ENCODE measurements at places on chromosomes 2 and 18.

- DNase-seq: no peak
Observed at GRCh38 chr2:41737888-41738287, 309.9 kb upstream of the PKDCC start.

- DNase-seq: no peak
Observed at GRCh38 chr2:27572998-27573429, 9.8 kb upstream of the ZNF512 start.

- no peak for DNase-seq
Observed at GRCh38 chr18:58535340-58536201, 93.3 kb downstream of the ALPK2 start.

DNA sequence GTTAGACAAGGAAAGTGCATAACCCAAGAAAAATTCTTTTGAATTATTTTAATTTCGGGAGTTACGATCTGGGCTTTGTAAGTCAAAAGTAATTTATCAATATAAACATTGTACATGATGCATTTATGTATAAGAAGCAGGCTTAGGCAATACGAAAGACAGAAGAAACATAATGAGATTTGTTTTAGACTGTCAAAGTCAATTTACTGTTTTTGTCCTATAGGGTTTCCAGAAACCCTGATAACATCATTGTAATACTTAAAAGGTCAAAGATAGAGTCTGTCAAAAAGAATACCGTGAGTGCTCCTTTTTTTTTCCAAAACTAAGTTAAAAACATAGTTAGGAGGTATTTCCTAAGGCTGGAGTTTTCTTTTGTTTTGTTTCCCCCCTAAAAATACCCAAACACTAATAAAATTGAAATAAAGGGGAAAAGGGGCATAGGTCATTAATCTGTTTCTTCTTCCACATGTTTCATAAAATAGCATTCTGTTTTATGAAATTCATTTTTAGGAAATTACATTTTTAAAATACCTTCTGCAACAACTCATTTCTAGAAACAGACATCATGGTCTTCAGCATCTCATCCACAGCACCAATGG, 16.1 kb downstream of the C1D start:
- no peak for DNase-seq

DNA sequence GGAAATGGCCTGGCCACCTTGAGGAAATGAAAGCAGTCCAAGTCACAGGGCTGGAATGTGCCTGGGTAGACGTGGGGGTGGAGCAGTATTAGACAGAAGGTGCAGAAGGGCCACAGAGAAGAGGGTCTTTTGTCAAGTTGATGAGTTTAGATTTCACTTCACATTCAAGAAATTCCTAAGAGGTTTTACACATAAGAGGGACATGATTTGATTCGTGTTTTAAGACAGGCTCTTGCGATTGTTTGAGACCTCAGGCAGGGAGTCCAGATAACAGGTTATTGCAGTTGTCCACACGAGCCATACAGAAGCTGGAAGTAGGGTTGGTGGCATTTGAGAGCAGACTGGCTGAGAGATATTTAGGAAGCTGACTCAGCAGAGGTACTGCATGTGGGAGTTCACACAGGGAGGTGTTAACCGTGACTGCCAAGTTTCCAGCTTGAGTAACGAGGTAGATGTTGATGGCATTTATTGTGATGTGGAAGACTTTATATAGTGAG, 64.6 kb downstream of the NEB start:
- DNase-seq: peak; percentile 27

DNA sequence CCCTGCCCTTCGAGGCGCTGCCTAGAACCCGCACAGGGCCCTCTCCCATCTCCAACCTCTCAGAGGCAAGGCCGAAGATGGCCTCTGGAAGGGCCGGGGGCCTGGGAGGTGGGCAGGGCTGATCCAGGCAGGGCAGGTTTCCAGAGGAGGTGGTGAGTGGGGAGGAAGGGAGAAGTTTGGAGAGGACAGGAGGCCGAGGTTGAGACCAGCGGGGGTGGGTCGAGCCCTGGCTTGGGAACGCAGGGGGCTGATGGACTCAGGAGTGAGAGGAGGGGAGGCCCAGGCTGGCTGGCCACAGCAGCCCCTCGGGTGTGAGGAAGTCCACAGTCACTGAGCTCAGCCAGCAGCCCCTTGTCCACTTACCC, 10.5 kb downstream of the CAPN10 start:
- no peak for DNase-seq

DNA sequence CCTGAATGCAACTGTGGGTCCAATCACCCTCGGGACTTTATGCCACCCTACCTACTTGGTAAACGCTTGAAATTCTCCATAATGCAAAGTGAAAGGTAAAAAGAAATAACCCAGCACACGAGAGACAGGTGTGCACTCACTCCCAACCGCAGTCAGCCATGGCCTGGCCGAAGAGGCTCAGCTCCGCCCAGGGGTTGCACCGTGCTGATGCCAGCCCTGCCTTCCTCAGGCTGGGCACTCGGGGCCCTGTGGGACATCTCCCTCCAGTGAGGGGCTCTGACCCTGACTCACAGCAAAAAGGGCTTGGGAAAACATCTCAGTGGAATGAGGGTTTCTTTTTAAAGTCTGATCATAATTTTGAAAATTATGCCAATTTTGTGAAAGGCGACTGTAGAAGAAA, 13.3 kb downstream of the SLC66A2 start:
- DNase-seq: no peak

- DNase-seq: no peak
Observed at GRCh38 chr2:111037128-111037527, 83.6 kb upstream of the BCL2L11 start.

- DNase-seq: no peak
Observed at GRCh38 chr18:3931542-3932112, 481.7 kb downstream of the TGIF1 start.

DNA sequence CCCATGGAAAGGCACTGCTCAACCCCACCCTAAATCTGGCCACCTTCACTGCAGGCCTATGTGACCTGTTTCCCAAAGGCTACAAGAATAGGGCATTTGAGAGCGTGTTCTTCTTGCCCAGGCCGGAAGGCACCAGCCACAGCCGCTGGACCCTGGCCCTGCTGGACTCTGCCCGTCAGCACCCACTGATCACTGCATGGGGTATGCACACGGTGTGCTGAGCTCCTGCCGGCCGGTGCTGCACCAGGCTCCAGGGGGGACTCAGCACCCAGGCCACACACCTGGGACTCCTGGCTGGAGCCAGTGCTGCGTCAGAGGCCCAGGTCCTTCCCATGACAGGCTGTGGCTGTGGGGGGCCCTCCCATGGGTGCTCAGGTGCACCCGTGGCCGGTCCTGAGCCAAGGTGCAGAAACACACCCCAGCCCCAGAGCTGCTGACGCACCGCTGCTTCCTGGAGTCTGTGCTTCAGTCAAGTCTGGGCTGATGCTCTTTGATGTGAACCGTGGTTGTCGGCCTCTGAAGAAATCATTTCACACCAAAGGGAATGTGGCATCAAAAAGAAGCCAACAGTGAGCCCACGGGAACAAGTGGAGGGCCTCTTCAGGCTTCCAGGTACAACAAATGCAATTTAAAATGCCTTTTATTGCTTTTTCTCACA, 6.5 kb downstream of the KCNG2 start:
- DNase-seq: no peak

- DNase-seq: no peak
Observed at GRCh38 chr2:45872211-45872610, 220.7 kb downstream of the PRKCE start.

DNA sequence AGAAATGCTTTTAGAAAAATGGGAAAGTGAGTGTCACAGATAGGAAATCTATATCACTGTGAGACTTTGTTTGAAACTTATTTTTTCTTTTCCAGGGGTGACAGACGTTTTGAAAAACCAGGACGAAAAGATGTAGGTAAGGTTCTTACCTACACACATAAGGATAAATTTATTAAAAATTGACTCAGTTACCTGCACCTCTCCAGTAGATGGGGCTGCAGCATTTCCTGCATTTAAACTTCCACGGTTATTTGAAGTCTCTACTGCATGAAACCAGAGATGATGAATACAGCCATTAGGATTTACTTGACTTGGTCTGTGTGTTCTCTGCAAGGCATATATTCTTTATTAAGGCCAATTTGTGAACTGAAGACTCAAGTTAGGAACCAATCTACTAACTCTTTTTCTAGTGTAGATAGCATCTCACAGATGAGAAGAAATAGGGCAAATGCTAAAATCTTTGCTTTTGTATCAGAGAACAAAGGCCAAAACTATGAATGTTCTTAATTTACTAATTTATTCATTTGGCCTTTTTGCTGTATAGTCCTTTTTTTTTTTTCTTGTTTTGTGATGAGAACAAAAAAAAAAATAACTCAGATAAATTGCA, 15.0 kb downstream of the KCNJ13 start:
- DNase-seq: no peak

- DNase-seq: no peak
Observed at GRCh38 chr18:2706903-2707302, 51.4 kb downstream of the SMCHD1 start.

- no peak for DNase-seq
Observed at GRCh38 chr2:174575124-174575776, 22.4 kb downstream of the WIPF1 start.

GRCh38 chr18:31079973-31080372, 22.2 kb downstream of the DSC2 start:
- no peak for DNase-seq

DNA sequence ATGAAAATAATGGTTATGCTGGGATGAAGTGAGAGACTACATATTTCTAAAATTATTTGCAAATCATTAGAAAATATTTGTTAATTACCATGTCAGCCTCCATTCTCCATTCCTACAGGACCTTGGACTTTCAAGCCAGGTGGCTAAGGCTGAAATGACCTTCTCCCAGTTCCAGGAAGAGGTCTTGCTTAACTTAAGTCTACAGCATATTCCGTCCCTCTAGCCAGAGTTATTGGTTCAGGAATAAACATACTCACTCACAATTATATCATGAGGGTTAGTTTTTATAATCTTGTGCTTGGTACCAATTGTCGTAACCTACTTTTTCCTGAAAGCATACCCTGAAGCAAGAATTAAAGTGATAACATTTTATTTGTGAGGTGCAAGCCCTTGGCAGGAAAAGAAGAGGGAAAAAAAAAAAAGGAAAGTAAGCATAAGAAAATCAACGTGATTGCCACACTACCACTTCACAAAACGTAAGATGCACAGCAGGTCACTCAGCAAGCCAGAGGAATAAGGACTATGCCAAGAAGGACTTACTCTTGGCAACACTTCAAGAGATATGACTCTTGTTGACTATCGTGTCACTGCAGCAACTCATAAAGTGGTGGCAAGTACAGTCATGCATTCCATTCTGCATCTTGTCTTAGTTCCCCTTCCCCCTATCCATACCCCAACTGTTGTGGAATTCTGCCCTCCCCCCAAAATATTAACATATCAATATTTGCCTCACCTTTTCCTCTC, 479.1 kb downstream of the MBD2 start:
- peak; percentile 60 for DNase-seq

DNA sequence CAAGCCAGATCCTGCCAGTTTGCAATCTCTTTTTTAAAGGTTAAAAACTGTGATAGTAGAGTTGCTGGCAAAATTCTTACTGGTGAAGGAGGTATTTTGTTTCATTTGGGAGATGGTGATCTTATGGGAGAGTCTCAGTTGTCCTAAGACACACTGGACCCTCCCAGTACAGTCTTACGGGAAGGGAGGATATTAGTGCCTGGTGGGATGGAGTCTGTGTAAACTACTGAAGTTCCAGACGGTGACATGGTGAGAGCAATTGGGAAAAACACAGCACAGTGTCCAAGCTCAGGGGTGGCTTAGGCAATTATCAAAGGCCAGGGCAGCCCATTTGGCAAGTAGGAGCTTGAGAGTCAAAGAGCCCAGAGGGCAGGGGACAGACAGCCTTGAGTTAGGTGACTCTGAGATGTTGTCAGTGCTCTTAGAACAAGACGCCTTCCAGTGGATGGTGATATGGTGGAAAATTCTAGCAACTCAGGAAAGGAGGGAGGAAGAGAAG, 143.7 kb upstream of the CCDC68 start:
- DNase-seq: no peak

- no peak for DNase-seq
Observed at GRCh38 chr18:21991081-21991534, 178.3 kb upstream of the GATA6 start.

DNA sequence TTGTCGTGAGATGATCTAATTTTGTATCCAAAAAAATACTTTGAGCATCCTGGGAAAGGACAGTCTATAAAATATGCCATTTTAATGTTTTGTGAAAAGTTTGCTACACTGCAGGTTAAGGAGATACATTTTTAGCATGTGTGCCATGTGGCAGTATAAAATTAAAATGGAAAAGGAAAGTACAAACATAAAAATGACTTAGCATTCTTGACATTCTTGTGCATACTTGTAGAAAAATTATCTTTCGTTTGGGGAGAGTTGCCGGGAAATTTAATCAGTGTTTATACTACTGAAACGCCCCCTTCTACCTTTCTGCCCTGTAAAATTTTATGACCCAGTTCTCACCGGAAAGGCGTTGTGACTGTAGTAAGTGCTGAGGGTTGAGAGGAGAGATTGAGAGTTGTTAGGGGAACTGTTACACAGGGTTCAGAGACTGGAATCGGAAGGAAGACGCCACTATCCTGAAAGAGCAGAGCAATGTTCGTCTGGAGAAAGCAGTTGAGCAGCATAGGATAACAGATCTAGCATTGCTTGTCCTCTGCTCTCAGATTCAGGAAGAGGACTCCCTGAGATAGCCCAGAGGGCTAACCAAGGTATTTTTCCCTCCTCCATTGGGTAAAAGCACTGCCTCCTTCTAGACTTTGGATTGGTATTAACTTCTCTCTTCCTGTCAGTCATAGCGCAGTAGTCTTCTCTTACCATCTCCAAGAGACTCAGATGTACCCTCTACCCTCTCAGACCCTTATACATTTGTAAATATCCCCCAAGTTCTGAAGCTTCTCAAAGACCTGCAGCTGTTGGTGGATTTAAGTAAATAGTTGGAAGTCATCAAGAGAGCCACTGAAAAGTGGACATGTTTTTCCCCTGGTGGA, 2.7 kb downstream of the CDH20 start:
- DNase-seq: no peak

- no peak for DNase-seq
Observed at GRCh38 chr2:950080-950966, at the start of gene SNTG2. TSS of gene SNTG2 (plus strand) at chr2:950849. CDS start at chr2:950997, 148 bp downstream.

- DNase-seq: no peak
Observed at GRCh38 chr2:129117434-129117833, 798.8 kb upstream of the HS6ST1 start.

- DNase-seq: no peak
Observed at GRCh38 chr2:37634914-37635503, 36.4 kb downstream of the CDC42EP3 start.

DNA sequence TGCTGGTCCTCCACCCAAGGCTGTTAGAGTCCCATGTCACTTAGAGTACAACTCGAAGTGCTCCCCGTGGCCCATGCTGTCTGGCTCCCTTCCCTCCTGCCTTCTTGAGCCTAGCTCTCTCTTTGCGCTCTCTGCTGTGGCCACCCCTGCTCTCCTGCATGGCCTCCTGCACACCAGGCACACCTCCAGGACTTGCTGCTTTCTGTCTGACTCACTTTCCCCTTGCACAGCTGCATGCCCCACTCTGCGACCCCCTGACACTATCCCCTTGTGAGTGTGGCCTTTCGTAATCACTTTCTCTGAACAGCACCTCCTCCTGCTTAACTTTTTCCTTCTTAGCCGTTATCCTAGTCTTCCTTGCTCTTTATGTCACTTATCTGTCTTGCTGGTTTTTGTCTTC, 343.6 kb downstream of the TGIF1 start:
- DNase-seq: no peak
